ENCODE measurements at places on chromosomes 2 and 18. TPM values are rescaled to one million over a fixed set of nuclear protein-coding genes. Genes with fewer than 3 reads are reported as not detected.

GRCh38 chr2:105541189-105542050 lies 142.6 kb upstream of the FHL2 start:
- DNase-seq, result no peak

Gene SERPINB10
- not detected for total RNA-seq

DNA sequence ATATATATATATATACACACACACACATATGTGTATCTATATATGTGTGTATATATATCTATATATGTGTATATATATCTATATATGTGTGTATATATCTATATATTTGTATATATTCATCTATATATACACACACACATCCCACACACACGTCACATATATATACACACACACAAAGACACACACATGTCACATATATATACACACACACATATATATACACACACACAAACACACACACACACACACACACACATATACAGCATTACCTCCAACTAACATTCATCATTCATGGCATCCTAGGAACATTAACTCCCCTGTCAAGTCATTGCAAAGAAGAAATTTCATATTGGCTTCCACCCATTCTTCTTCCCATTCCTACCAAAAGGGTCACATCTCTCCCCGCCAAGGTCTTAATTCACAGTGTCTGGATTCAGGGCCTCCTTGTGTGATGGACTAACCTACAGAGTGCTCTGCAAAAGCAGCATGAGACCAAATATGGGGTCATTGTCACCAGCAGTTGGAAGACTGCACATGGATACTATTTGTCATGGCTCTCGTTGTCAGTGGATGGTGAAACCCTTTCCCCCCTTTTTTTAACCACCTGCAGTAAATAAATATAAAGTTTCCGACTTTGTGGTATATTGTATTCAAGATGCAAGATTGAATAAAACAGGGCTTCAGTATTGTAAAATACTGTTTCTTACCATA lies 67.0 kb downstream of the IRS1 start:
- DNase-seq, result no peak

GRCh38 chr2:3125761-3126130 lies 251.9 kb downstream of the EIPR1 start:
- no peak for DNase-seq

DNA sequence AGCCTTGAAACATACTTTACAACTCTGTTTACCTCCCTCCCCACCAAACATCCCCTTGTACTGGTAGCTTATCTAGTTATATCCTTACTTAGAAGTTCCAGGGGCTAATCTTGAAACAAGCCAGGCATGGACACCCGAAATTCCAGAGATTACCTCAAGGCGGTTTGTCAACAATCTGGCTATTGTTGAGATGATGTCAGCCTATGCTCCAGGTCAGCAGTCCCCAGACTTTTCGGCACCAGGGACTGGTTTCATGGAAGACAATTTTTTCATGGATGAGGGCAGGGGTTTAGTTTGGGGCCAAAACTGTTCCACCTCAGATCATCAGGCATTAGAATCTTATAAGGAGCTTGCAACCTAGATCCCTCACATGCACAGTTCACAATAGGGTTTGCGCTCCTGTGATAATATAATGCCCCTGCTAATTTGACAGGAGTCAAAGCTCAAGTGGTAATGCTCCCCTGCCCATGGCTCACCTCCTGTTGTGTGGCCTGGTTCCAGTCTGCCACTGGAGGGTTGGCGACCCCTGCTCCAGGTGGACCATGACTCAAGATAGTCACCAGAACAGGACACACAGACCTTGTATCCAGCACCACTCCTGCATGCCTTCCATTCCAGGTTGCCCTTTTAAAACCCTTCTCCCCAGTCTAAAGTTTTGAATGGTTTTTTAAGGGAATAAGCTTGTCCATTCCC lies 171.2 kb downstream of the SPAG16 start:
- DNase-seq, result no peak
